GOT3 (cell line): ENCODE measurements at places on chromosomes 11 and 22.

GRCh38 chr22:50564289-50564688 lies 1.6 kb upstream of the SYCE3 start:
- no peak for DNase-seq

GRCh38 chr11:92048415-92048814 lies 176.2 kb upstream of the FAT3 start:
- DNase-seq: no peak

DNA sequence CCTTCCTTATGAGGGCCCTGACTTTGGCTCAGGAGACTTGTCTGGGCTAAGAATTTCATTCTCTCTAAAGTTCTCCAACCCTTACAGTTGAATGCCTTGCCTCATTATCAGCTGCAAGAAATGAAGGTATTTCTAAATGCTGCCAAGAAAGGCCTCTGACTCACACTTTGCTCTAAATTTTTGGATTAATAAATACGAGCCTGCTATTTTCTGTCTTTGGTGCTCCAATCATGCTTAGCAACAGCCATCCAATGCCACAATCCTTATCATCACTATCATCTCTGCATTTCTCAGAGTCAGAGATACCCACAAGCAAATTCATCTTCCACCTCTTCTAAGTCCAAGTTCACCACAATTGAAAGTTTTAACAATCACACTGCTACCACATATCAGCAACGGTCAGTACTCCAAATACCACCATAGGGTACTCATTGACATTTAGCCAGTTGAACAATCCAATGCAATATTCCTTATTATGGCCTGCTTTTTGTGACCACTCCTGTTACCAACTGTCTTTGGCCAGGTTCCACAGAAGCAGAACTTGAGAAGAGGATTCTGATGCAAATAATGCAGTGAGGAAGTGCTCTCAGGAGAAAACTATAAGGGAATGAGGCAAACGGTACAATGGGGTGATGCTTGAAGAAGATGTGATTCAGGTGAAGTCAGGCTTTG lies 5.7 kb downstream of the PATE2 start:
- no peak for DNase-seq

DNA sequence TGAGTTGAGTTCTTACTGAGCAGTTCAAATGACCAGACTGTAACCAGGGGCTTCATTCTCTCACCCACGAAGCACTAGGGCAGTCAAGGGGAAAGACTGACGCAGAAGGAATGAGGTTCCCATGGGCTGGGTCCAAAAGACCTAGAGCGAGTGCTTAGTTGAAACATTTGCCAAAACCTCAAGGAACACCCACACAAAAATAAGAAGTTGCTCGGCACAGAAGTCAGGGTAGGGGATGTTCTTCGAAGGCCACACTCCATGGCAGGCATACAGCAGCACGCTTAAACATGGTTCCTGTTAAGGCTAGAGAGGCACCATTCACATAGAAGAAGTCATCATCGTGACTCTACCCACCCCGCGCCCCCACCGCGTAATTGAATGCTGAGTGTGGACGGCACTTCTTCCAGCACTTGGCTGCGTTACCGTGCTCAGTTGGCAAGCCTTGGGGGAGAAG lies 52.9 kb downstream of the TIMP3 start:
- DNase-seq: no peak

- no peak for DNase-seq
Measured at GRCh38 chr22:38080850-38081635, 2.9 kb downstream of the SLC16A8 start.

DNA sequence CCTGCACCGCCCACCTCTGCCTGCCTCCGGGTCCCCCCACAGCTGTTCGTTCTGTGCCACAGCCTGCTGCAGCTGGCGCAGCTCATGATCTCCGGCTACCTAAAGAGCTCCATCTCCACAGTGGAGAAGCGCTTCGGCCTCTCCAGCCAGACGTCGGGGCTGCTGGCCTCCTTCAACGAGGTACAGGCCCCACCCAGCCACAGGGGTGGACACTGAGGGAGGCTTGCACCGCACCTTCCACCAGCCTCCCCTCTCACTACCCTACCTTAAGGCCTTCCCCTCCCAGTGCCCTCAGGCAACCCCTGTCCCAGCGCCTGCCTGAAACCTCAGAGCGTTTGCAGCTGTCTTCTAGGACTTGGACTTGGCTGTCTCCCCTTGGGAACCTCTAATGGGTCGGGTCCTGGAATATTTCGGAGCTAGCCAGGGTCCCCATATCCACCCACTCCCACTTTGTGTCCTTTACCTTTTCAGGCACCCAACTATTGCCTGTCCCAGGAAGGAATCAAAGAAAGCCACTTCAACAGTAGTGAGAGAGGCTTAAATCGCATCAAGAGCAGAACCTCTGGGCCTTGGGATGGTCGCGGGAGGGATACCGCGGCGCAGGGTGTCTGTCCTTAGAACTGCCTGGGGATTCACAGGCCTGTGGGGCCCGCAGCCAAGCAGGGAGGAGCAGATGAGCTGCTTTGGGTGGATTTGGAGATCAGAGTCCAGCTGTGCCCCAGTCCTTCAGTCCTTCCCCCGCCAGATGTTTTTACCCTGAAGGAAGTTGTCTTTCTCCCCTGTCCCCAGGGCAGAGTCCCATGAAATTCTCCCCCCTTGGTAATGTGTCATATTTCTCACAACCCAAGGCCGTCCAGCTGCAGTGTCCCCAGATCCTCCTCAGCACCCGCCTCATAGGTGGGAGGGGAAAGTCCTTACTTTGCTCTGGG lies 13.3 kb downstream of the SLCO2B1 start:
- DNase-seq: no peak

DNA sequence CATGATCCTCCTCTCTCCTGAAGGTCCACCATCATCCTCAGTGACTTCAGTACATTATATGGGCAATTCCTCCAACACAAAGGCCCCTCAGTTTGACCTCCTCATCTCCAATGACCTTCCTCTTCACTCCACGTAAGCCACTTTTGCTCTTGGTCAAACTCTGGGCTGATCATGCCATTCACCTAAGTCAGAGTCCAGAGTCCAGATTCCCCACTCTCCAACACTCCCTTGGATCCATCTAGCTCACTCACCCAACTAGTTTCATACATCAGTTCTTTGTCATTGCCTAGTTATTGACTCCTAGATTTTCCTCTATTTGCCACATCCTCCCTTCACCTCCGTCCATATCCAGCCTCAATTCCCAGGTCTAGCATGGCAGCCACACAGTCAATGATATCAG lies 30.5 kb upstream of the TTC12 start:
- DNase-seq: no peak

DNA sequence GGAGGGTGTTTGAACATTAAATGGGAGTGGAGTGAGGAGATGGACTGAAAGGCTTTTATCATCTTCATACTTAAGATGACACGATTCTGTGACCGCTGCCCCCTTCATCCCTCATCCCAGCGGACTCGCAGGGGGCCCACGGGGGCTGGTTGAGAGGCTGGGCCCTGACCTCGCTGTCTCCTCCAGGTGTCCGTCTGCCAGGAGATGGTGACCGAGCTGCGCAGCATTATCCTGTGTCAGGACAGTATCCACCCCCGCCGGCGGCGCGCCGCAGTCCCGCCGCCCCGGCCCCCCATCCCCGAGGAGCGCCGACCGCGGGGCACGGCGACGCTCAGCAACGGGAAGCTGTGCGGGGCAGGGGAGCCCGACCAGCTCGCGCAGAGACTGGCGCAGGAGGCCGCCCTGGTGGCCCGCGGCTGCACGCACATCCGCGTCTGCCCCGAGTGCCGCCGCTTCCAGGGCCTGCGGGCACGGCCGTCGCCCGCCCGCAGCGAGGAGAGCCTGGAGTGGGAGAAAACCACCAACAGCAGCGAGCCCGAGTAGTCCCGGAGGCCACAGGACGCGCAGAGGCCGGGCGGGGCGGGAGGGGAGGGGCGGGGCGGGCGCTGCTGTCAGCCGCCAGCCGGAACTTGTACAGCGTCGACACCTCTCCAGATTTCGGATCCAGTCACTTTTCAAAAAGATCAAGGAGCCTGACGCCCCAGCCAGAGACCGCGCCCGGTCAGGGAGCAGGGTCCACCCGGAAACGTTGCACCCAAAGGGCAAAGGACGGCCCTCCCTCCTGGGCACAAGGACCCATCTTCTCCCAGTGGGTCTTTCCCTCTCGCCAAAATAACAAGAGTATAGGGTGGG lies 38.0 kb upstream of the TBCEL start:
- DNase-seq: no peak

- no peak for DNase-seq
Measured at GRCh38 chr22:35727436-35727835, 9.8 kb downstream of the APOL5 start.

DNA sequence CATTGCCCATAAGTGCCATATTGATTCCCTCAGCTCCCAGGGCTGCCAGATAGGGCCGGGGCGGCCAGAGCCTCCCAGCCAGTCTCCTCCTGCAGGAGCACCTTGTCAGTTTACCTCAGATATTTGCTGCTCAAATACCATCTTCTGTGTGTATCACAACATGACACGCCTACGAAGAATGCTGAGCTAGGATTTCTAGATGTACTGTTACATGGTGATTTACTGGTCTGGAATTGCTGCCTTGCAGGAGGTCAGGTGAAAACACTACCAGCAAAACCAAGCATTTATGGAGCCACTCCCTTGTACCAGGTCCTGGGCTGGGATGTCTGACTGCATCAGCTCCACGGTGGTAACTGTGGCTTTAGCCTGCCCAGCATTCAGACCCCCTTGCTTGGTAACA lies 11.8 kb downstream of the MICAL3 start:
- DNase-seq: no peak

DNA sequence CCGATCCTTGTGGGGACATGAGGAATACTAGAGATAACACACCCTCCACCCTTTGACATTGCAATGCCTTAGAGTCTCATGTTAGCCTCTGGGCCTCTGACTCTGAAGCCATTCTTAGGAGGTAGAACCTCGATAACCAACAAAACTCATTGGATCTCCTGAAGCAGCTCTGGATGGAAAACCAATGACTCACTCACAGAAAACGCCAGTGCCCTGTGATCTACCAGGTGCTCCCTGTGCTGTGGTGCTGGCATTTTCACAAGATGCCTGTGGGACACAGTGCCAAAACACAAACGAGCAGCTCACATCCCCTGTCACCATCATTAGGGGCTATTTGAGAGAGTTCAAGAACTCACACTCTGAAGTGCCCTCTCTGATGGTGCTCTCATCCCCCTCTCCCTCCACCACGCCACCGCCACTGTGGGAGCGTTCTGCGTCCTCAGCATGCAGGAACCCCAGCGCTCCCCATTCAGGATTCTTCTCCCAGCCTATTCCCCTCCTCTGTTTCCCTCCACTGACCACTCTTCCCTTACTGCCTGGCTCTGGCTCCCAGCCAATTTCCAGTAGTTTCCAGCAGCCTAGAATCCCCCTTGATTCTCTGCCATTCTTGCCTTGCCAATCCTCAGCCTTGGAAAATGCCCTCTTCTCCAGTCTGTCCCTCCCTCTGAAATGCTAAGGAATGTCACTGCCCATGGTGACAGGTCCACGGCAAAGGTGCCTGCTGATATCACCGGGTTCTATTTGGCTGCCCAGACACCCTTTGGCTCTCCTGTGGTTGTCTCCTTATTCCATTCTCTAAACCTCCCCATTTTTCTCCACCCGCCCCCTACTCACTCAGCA lies 4.7 kb upstream of the POLD4 start:
- DNase-seq: no peak
